ENCODE measurements at places on chromosomes 12 and 14.
A peak's percentile ranks its signal among the peaks of the same experiment; 100 is the strongest.

- DNase-seq, result no peak
Observed at GRCh38 chr14:45728434-45729225, 475.6 kb upstream of the MIS18BP1 start.

DNA sequence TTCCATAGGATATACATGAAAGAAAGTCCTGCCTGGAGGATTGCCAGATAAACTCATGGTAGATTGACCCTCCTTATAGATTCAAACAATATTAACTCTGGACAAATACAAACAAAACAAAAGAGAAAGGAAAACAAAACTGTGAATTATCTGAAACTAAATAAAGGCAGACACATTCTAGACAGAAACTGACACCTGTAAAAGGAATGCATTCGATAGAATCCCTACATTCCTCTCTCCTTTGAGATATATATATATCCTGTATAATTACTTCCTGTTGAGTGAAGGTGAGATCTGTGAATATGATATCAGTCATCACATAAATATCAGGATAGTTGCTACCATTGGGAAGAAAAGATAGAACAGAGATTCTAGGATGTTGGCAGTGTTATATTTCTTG lies 948.4 kb upstream of the ATXN7L3B start:
- DNase-seq, result no peak

DNA sequence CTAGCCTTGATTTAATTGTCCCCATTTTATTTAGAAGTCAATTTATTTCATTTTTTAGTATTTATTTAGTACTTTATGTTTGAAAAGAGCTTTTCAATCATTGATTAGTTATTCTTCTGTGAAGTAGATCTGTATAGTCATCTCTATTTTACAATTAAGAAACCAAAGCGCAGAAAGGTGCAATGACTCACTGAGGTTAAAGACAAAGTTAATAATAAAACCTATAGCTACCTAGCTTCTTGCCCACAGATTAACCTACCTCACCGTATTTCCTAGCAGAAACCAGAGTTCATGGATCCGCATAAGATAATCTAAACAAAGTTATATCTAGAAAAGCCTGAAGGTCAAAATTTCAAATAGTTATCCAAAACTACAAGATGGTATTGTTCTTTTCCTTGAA lies 176.4 kb downstream of the GRIN2B start:
- DNase-seq, result no peak

GRCh38 chr14:70649803-70650202 lies 8.1 kb downstream of the TTC9 start:
- no peak for DNase-seq

GRCh38 chr14:66619952-66620351 lies 112.0 kb downstream of the GPHN start:
- no peak for DNase-seq

- no peak for DNase-seq
Observed at GRCh38 chr12:10701843-10702242, 21.3 kb downstream of the YBX3 start.

- no peak for DNase-seq
Observed at GRCh38 chr14:63134801-63135200, 69.4 kb upstream of the RHOJ start.

GRCh38 chr12:87924149-87924548 lies 105.1 kb downstream of the C12orf50 start:
- no peak for DNase-seq

DNA sequence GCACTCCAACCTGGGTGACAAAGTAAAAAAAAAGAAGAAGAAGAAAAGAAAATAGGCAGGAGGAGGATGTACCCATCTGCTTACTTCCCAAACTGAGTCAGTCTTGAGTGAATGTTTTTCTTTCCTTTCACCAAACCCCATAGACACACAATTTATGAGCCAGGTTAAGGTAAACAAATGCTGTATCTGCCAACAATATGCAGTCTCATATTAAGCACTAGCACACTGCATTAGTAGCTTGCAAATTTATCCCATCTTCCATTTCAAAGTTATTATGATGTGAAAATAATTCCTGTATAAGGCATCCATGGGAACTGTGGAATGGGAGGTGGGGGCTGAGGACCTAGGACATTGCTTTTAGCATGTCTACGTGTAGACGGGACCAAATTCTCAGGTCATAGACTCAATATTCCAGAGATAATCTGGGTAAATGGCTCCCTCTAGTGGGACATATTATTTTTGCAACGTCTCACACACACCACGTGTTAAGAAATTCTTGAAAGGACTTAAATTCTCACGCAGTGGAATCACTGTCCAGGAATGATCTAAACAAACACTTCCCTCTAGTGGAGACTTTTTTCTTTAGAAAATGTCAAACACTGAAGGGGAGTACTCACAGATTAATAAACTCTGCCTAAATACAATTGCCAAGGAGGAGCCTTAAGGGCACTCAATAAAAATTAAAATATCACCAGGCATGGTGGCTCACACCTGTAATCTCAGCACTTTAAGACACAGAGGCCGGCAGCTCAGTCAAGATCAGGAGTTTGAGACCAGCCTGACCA lies 17.1 kb upstream of the OR10P1 start:
- DNase-seq, result peak; percentile 38

DNA sequence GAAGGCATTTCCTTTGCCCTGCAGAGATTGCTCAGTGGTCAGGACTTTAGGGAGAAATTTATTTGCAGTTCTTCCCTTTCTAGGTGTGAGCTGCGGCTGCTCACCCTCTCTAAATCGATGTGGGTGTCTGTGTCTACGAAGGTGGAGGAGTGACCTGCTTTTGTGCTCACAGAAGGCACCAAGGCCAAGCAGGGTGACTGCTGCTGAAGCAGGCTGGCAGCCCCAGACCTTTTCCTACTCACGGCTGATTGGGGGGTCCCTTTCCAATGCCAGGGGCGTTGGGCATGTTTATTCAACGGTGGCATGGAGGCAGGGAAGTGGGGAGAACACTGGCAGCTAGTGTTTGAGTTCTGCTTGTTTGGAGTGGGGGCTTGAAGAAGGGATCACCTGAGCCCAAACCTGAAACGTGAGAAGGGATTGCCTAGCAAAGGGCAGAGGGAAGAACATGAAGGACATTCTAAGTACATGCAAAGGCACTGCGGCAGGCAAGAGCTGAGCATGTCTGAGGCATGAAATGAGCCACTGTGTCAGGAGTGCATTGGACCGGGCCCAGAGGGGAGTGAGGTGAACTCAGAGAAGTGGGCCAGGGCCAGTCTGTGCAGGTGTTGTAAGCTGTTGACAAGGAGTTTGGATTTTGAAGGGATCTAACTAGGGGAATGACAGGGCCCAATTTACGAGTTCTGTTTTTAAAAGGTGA lies 56.3 kb downstream of the CACNA1C start:
- DNase-seq, result no peak

All from D721Med (cell line).